Trophoblast cell (in vitro differentiated cells and primary cell): ENCODE measurements at places on chromosomes 7 and 10.

GRCh38 chr7:104552102-104552501, 223.7 kb downstream of the LHFPL3 start:
- DNase-seq = peak; percentile 77

- DNase-seq = no peak
These were observed 188.4 kb downstream of the PPP1R17 start for GRCh38 chr7:31875424-31875823.

GRCh38 chr7:127930341-127931328, 100.6 kb downstream of the LRRC4 start:
- no peak for DNase-seq

DNA sequence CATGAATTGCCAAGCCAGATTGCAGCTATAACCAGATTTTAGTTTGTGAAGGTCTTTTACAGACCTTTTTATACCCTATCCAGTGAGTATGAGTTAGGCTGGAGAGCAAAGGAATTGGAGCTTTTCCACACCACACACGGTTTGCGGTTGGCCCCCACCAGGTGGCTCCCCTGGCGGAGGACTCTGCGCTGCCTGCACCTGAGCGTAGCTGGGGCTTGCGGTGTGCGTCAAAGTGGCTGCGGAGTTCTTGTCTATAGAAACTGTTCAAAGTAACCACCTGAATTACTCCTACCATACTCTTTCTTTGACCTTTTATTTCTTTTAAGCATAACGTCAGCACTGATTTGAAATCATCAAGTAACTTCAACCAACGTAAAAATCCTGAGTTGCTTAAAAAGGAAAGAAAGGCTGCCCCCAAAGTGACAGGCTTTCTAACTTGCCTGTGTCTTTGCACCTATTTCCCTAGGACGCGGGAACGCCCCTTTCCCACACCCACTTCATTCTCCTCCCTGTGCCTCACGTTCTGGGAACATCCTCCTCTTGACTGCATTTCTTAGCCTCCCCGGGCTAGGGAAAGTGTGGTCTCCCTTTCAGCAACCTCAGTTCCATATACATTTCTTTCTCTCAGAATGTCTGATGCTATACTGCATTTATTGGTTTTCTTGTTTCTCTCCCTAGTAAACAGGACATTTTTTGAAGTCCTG, 47.6 kb upstream of the TMEM72 start:
- no peak for DNase-seq

DNA sequence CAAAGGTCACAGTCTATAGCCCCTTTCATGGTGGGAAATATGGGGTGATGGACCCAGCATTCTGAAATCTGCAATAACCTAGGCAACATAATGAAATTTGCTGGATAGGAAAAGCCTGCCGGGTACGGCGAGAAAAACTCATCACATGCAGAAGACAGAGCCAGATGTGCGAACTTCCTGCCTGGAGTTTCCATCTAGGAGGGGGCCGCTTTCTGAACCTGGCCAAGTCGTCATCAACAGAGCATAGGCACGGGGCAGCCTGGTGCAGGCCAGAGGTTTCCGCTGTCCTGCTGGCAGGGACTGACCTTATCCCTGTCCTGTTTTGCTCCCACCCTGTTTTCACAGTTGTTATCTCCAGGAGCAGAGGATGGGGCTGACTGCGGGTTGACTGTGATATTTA, 27.4 kb downstream of the CCDC3 start:
- no peak for DNase-seq
